Activated naive CD4-positive, alpha-beta T cell treated with Interleukin-2 at 50 U/mL for 16 hours (primary cell): ENCODE measurements at places on chromosomes 7 and 10.

- no peak for DNase-seq
Measured at GRCh38 chr10:110822035-110822711, 49.6 kb upstream of the PDCD4 start.

- no peak for DNase-seq
Measured at GRCh38 chr10:56586461-56586891, 225.4 kb upstream of the ZWINT start.

GRCh38 chr10:128103229-128103714 lies 23.0 kb downstream of the MKI67 start:
- peak; percentile 19 for DNase-seq

DNA sequence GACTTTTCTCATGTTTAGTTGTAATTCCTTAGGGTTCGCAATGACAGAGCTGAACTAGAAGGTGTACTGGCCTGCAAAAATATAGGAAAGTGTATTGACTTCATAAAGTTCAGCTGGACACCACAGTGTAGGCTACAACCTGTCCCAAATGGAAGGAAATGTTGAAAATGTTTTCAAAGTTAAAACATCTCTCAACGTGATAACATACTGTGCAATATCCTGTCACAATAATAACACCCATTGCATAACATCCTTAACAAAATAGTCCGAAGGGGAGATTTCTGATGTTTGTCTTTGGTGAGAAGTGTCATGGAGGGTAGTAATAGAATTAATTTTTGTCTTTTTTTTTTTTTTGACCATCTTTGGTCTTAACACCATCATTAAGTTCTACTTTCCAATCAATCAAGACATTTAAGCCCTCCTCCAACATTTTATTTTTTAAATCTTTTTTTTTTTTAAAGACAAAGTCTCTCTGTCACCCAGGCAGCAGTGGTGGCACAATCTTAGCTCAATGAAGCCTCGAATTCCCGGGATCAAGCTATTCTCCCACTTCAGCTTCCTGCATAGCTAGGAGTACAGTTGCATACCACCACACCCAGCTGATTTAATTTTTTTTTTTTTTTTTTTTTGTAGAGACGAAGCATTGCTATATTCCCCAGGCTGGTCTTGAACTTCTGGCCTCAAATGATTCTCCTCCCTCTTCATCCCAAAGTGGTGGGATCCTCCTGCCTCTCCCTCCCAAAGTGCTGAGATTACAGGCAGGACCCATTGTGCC lies 45.7 kb downstream of the DYNC1I1 start:
- no peak for DNase-seq

- DNase-seq: no peak
Measured at GRCh38 chr10:4242561-4243035, 457.6 kb upstream of the KLF6 start.

DNA sequence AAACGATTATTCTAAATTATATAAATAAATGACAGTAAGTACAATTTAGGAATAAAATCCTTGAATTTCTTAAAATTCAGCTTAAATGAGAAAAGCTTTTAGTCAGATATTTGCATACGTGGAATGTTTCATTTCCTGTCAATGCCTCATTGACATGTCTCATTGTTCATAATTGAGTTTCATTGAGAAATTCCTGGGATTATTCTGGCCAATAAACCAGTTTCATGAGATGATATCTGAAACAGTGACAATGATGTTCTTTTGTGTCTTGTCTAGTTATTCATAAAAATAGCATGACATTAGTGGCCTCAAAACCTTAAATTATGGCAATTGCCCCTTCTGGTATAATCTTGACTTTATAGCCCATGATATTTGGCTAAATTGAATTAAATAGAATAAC lies 95.8 kb downstream of the DKK1 start:
- no peak for DNase-seq

DNA sequence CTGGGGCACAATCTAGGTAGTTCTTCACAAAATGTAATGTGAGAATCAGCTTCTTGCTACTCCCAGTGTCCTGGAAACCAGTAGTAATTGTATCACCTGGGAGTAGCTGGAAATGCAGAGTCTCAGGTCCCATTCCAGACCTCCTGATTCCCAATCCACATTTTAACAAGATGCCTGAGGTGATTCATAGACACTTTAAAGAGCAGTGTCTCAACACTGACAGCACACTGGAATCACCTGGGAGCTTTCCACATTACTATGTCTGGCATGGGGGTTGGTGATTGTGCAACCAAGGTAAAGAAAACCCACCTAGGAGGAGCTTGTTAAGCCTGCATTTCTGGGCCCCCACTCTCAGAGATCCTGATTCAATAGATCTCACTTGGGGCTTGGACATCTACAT lies 11.1 kb downstream of the DPY19L1 start:
- no peak for DNase-seq

- no peak for DNase-seq
Measured at GRCh38 chr10:44278837-44279324, 106.0 kb downstream of the CXCL12 start.

- no peak for DNase-seq
Measured at GRCh38 chr7:51288896-51289622, 27.6 kb downstream of the COBL start.

GRCh38 chr7:127918130-127918529 lies 113.1 kb downstream of the LRRC4 start:
- no peak for DNase-seq

DNA sequence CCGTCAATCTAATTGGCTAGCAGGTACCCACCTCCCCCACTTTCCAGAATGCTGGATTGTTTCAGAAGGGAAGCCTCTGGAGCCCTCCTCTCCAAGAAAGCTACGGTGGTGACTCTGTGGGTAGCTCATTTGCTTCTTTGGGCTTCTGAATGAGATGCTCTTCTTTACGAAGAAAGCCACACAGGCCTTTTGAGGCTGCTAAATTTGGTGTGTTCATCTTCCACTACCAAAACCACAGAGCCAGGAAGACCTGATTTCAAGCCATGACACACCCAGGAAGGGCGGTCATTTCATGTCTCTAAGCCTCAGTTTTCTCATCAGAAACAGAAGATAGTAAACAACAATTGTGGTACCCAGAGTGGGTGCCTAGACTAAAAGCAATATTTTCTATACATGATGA lies 901.2 kb downstream of the KCNMA1 start:
- DNase-seq: no peak

DNA sequence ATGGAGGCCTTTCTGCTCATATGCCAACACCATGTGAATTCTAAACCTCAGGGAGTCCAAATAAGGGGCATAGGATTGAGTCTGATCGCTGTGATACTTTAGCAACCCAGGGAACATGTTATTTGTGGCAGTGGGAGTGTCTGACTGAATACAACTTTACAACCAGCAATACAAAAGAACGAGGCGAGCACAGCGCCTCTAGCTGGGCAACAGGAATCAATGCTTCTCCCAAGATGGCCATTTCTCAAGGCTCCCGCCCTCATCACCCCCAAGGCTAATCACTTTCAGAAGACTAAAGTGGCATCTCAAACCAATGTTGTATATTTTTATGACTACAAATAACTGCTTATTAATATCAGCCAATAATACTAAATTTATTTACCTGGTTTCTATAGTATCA lies 28.1 kb downstream of the YWHAG start:
- DNase-seq: no peak

DNA sequence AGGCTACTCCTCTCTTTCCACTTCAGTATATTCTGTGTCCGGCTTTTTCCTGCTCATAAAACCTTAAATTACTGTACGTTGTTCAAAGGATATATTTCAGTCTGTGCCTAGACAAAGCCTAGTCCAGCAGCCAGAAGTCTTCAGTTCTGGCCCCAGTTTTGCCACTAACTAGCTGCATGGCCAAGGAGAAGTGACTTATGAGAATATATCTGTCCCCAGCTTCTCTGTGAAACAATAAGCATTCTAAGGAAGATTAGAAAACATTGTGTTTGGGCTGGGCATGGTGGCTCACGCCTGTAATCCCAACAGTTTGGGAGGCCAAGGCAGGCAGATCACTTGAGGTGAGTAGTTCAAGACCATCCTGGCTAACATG lies 105.0 kb upstream of the HDAC9 start:
- no peak for DNase-seq

DNA sequence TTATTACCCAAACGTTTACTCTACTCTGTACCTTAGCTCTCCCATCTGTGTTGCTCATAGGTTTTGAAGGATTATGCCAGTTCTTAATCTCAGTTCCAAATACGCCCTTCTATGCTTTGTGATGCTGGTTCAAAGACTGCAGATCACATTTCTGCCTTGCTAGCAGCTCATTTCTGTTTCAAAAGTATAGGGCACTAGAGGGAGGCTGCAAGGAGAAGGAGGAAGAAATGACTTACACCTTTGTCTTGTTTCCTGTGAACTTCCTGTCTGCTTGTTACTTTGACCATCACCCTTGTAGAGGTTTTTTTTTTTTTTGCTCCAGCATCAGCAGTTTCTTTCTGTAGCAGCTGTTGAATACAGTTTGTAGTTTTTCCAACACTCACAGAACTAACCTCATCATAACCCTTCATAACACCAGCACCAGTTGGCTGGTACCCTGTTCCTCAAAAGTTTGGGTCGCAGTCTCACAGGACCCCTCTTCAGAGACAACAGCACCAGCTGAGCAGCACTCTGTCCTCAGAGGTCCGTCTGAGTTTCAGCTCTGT lies 16.5 kb downstream of the SLK start:
- no peak for DNase-seq

DNA sequence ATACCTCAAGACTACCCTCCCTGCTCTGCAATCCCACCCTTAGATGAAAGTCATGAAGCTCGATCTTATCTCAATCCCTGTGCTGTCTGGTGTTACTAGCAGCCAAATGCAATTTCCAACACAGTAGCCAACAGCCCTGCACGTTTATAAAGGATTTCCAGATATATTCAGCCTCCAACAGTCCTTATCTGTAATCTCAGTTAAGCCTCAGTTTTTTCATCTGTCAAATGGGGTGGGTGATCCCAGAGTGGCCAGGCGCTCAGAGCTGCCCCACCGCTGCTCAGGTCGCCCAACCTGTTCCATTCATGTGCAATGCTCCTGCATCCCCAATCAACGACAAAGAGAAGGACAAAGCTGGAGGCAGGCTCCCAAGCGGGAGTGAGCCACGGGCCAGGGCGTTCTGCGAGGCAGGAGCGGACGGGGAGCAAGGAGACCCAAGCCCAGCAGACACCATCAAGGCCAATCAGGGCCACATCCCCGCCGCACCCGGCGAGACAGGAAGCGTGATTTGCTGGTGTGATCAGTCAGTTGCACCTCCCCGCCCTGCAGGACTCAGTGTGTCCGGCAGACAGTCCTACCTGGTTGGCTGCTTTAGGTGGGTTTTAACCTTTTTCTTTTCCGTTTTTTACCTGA lies 19.7 kb downstream of the PDGFA start:
- no peak for DNase-seq

- DNase-seq: no peak
Measured at GRCh38 chr7:26305090-26305868, 13.6 kb downstream of the SNX10 start.

DNA sequence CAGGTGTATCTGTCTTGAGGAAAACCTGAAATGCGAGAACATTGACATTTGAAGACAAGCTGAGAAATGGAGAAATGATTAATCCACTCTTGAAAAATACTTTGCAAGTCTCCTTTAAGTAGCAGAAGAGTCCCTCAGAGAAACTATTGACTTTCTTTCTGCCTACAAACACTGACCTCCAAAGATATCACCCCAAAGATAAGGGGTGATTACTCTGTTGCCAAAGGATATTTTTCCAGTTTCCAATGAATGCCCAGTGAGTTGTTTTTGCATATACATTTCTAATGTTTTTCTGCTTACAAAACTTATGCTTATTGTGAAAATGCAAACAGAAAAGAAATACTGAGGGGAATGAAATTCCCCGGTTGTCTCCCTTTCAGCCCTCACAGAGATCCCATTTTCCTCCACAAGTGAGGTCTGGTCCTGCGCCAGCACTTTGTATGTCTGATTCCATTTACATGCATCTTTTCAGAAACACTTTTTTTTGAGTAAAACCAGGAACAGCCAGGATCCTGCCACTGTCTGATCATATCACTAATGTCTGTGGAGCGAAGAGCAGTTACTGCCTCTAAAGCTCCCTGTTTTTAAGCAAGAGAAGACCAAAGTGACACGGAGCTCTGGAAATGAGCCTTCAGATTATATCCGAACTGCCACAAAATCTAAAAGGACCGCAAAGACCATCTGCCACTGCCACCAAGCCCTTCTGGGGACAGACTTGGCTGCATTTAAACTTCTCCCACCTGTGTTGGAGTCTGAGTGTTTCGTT lies 82.9 kb upstream of the PDCD4 start:
- DNase-seq: no peak

GRCh38 chr7:149181450-149181790 lies 13.9 kb upstream of the ZNF282 start:
- no peak for DNase-seq

GRCh38 chr7:154252046-154252445 lies 199.8 kb downstream of the DPP6 start:
- DNase-seq: no peak

- no peak for DNase-seq
Measured at GRCh38 chr7:157080111-157080730, 58.5 kb upstream of the UBE3C start.

DNA sequence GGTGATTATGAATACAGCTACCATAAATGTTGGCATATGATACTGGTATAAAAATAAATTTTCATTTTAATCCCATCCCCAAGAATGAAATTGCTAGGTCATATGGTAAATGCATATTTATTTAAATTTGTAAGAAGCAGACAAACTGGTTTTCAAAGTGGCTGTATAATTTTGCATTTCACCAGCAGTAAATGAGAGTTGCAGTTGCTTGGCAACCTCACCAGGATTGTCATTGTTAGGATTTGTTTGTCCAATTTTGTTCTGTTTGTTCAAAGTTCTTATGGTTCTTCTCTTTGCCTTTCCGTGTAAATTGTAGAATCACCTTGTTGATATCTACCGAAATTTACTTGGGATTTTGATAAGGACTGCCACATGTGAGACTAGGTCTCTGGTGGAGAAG lies 237.4 kb downstream of the OTUD1 start:
- DNase-seq: no peak

DNA sequence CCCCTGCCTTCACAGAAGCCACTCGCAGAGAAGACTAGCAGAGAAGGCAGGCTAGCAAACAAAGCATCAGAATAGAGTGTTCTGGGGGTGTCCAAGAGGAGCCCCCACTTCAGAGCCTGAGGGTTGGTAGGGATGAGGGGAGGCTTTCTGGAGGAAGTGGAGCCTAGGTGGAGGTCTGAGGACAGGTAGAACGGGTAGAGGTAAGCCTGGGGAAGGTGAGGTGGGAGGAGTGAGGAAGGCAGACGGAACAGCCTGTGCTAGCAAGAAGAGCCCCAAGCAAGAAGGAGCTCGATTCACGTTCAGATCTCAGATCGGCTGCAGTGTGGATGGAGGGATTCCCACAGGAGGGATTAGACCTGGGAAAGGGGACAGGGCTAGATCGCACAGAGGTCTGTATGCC lies 66.0 kb upstream of the DUSP5 start:
- DNase-seq: no peak
